ENCODE measurements at places on chromosomes 6 and 20.
A peak's percentile ranks its signal among the peaks of the same experiment; 100 is the strongest.

DNA sequence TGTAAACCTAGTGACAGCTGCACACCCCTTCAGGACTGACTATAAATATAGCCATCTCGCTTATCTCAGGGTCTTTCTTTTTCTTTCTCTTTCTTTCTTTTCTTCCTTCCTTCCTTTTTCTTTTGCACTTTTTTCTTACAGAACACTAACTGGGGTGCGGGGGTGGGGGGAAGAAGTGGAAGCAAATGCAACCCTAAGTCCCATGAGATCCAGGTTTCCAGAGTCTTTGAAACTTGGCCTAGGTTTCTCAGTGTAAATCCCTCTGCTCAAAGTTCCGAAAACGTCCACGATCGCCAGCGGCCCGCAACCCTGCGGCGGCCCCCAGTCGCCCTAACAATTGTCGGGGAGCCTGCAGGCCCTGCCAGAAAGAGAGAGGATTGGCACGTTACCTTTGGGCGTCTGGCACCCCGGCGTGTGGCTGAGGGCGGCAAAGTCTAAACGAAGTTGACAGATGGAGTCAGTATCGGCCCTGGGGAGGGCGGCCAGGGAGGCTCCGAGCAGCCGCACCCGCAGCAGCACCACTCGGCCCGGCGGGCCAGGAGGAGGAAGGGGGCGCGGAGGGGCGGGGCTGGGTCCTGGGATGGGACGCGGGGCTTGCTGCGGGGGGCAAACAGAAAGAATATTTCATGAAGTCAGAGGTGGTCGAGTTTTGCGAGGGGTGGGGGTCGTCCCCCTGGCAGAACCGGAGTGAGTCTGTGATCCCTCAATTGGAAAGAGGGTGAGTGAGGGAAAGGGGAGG is 577 bp upstream of the FOXF2 start:
- no peak for DNase-seq

- no peak for DNase-seq
These were observed 18.9 kb downstream of the MANBAL start for GRCh38 chr20:37308086-37309050.

DNA sequence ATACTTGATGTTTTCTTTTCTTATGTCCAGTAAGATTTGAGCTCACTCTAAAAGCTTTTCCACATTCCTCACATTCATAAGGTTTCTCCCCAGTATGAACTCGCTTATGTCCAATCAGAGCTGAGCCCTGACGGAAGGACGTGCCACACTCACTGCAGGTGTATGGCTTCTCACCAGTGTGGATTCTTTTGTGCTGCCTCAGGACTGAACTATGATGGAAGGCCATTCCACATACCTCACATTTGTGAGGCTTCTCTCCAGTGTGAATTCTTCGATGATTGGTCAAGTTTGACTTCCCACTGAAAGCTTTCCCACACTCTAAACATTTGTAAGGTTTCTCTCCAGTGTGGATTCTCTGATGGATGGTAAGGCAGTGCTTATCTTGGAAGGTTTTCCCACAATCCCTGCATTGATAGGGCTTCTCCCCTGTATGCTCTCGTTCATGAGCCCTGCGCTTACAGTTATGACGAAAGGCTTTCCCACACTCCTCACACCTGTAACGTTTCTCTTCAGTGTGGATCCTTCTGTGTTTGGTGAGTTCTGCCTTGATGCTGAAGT is 9.9 kb downstream of the ZNF311 start:
- DNase-seq: no peak

GRCh38 chr6:163620670-163621330 is 206.3 kb downstream of the QKI start:
- no peak for DNase-seq

DNA sequence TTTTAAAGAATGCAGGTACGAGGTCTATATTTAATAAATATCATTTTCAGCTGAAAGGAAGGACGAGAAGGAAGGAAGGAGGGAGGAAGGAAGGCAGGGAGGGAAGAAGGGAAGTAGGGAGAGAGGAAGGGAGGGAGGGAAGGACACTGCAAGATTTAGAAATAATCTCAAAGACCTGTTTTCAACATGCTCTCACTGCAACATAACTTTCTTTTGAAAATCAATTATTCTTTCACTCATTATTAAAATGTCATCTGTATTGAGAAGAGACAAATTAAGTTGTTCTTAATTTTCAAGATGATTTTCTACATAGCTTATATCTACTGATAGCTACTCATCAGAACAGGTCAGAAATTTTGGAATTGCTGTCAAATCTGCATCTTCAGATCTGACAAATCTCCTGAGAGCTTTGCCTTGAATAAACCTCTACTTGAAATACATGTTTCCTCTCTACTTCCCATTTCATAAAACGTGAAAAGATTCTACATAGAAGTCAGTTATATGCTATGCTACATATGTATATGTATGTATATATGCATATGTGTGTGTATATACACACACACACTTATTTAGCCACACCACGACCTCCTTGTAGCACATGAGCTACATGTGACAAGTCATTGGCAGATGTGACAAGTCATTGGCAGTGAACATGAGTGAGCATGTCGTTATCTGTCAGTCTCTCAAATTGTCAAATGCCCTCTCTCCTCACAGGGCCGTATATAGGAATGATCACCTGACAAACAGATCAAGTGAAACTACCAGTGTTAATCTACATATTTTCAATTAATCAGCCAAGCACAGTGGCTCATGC is 241.6 kb downstream of the LY86 start:
- DNase-seq: no peak

- DNase-seq: no peak
These were observed 49.3 kb downstream of the PHACTR2 start for GRCh38 chr6:143727035-143727434.

- no peak for DNase-seq
These were observed 2.1 kb downstream of the MAP3K7 start for GRCh38 chr6:90584636-90585255.

DNA sequence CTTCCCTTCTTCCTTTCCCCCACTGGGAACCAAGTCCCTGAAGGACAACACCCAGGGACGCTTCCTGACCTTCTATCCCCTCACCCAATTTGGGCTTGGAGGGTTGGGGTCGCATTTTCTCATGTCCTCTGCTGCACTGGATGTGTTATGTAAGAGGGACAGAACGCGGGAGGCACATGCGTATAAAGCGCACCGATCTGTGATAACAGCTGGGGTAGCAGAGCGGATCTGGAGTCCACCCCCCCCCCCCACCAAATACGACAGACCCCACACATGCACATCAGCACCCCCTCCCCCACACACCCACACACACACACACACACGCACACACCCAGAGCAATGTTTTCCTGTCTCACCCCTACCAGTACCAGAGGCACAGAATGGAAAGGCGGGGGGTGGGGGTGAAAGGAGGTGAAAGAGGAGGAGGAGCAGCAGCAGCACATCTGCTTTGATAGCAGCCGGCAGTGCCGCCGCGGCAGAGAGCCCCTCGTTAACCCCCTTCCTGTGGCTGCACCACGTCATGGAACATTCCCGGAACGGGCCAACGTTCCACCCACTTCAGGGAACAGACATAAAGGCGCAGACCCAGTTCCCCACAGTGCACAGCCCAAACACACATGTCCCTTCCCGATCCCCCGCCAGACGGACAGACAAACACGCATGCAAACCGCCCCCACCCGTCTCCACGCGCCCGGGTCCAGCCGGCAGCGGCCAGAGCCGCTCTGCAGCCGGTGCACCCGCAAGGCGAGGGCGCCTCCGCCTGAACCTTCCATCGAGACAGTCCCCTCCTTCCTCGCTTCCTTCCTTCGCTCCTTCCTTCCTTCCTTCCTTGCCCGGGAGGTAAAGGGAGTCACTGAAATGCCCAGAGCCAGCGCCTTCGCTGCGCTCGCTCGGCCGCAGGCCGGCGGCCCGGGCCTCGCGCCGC is 590 bp downstream of the HIVEP2 start:
- DNase-seq: peak; percentile 48

GRCh38 chr20:58492074-58492718 is 23.0 kb downstream of the APCDD1L start:
- DNase-seq: no peak

DNA sequence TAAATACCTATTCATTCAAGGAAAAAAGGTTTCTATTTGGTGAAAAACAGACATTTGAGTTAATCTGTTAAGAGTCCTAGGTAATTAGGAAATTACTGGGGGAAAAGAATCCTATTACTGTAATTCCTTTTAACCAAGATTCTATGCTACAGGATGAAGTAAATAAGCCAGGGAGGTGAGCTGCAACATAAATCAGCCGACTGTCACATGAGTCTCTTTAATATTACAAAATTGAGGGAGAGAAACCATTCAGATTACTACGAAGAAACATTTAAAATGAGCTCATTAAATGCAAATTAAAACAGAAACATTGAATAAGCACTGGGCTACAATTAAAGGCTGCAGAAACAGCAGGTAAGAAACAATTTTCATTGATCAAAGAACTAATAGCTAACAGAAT is 5.3 kb downstream of the PRKN start:
- no peak for DNase-seq

GRCh38 chr20:53621482-53622246 is 28.0 kb upstream of the ZNF217 start:
- no peak for DNase-seq

DNA sequence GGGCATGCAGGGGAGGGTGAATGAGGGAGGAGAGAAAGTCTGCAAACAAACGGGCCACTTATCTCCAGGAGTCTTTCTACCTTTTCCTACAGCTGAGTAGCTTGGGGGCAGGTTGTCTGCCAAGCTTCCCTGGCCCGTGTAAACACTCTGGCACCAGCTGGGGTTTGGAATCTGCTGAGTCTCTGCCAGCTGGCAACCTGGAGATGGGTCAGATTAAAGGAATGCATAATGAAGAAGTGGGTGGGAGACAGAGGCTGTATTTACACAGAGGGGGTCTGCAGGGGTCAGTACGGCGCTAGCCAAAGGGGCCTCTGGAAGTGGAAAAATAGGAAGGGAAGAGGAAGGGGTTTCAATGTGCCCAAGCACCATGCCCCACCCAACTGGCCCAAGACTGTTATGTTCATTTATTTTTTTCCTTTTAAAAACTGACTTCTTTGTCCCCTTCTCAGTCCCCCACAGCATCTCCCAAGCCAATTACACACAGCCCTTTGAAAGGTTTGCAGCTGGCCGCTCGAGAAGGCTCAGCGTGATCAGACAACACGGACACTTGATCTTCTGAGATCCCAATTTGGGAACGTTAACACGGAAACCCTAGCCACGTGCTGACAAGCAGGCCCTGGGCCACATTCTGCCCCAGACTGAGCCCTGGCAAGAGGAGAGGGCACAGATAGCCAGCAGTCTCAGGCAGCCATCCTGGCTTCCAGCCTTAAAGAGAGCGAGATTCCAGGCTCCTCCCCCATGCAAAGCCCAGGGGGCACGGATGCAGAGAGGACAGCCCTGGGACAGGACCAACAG is 25.2 kb downstream of the TRAM2 start:
- no peak for DNase-seq

Data from esophagus squamous epithelium (tissue), 5 donors.